ENCODE measurements at places on chromosomes 6 and 20.

DNA sequence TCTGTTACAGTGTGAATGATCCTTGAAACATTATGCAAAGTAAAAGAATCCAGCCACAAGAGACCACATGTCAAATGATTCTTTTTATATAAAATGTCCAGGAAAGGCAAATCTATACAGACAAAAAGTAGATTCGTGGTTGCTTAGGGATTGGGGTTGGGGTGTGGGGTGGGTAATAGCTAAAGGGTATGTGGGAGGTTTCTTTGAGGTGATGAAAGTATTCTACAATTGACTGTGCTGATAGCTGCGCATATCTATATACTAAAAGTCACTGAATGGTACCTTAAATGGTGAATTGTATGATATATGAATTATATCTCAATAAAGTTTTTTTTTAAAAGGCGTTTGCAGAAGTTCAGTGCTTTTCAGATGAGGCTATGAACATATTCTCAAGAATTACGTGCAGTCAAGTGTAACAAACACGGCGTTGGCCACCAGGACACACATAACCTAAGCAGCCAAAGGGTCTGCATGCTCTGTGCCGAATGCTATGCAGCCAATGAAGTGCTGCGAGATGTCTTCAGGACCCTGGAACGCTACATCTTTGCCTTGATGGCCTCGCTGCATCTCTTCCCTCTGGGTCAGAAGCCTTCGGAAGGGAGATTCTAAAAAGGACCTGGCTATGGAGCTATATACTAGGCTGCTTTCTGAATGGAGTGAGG is 96.9 kb downstream of the SCML4 start:
- no peak for DNase-seq

DNA sequence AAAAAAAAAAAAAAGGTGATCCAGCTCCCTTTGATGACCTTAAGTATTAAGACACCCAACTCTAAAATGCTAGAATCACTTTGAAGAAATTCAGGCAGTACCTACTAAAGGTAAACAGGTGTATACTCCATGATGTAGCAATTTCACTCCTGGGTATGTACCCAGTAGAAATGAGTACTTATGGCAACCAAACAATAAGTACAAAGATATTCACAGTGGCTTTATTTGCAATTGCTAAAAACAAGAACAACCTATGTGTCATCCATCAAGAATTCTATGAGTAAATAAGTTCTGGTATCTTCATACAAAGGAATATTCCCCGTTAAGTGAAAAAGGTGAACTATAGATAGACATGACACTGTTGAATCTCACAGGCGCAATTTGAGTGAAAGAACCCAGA is 29.4 kb downstream of the MDGA1 start:
- DNase-seq, result no peak

DNA sequence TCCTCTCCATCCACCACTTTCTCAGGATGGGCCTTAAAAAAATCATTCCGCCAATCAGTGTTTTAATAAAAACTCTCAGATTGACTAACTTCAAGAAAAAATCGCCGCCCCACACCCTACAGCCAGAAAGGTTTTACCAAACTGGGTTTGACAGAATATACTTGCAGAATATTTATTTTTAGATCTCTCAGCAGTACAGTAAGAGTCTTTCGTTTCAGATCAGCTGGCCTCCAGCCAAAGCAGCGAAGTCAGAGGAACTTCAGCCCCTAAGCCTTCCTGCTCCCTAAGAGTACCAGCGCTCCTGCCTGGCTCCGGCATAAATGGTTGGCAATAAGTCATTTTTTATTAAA is 24.7 kb downstream of the TBC1D7 start:
- peak; percentile 21 for DNase-seq

- DNase-seq, result no peak
Observed at GRCh38 chr20:38242848-38243708, 17.5 kb downstream of the KIAA1755 start.

DNA sequence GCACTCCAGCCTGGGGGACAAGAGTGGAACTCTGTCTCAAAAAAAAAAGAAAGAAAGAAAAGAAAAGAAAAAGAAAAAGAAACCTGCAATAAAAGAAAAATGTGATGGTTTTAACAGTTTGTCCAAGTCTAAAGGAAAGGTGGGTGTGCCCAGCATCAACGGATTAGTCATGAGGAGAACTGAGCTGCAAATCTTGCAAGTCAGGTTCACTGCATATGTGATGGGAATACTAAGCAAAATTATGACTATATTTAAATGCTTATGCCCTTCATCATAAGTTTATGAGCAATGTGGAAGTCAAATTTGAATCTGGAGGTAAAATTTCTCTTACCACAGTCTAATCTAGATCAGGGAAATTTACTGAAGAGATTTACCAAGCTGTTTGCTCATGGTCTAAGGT is 13.1 kb upstream of the CDK19 start:
- DNase-seq, result no peak

- DNase-seq, result no peak
Observed at GRCh38 chr6:139540276-139540675, 165.8 kb upstream of the CITED2 start.

GRCh38 chr6:41269166-41269565 is 17.3 kb downstream of the TREM1 start:
- DNase-seq, result no peak

DNA sequence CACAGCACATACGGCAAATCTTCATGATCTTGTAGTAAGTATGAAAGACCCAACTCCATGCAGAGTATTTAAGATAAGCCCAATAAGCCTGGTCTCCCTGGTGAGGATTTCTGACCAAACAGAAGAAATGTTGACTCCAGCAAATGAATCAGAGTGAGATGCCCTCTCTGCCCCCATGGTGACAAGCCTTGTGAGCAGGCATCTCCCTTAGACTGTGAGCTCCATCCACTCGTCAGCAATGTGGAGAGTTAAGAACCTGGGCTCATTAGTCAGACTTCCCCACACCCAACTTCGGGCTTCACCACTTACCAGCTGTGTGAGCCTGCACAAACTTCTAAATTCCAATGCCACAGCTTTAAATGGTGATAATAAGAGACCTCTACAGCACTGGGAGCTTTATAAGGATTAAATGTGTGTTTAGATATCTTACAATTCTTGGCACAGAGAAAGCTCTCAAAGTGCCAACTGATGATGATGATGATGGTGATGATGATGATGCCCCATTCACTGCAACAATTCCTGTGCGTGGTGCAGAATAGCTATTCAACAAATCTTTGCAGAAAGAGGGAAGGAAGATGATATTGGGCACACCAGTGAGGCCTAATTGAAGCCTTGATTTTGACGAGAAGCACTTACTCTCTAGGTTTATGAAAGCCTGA is 253.4 kb upstream of the TAB2 start:
- no peak for DNase-seq

DNA sequence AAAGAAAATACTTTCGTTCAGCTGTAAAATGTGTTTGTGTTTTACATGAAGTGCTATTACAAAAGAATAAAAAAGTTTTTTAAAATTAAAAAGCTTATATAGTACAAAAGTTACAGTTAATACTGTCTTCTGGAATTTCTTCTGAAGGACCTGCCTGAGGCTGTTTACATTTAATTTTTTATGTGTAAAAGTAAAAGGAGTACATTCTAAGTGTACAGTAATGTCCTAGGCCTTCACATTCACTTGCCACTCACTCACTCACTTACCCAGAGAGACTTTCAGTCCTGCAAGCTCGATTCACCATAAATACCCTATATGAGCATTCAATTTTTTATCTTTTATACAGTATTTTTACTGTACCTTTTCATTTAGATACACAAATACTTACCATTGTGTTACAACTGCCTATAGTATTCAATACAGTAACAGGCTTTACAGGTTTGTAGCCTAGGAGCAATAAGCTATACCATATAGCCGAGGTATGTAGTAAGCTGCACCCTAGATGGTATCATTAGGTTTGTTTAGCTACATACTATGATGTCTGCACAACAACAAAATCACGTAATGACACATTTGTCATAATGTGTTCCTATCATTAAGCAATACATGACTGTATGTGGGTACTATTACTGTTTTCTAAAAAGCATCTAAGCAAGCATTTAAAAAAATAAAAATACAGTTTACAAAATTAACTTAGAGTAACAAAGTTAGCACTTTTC is 33.0 kb downstream of the RNF146 start:
- DNase-seq, result no peak

DNA sequence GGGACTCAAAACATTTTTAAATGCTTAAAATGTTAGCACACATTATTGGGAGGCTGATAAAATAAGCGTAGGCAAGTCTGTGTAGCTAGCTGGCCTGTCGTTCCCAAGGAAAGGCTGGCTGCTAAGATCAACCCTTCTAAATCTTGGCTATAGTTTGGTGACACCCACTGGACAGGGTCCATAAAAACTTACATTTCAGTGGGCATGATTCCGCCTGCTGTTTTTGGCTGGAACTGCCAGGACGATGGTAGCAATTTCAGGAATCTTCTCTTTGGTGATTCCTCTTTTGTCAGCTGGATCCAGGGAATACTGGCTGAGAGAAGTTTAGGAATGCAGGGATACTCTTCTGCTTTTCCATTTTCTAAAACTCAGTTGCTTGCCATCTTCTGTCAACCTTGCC is 162.2 kb downstream of the NKAIN2 start:
- DNase-seq, result no peak

GRCh38 chr6:38216451-38216850 is 396.9 kb downstream of the ZFAND3 start:
- DNase-seq, result no peak

GRCh38 chr6:42963855-42964605 is 3.5 kb downstream of the GNMT start:
- no peak for DNase-seq

GRCh38 chr6:157184202-157185015 is 138.9 kb downstream of the TMEM242 start:
- DNase-seq, result peak; percentile 51

GRCh38 chr20:62156592-62157386 is 13.2 kb downstream of the SS18L1 start:
- peak; percentile 71 for DNase-seq

GRCh38 chr6:167229586-167229985 is 61.5 kb upstream of the UNC93A start:
- DNase-seq, result no peak

GRCh38 chr6:101758368-101758767 is 364.9 kb downstream of the GRIK2 start:
- no peak for DNase-seq

GRCh38 chr6:129638055-129638684 is 71.8 kb downstream of the ARHGAP18 start:
- no peak for DNase-seq

DNA sequence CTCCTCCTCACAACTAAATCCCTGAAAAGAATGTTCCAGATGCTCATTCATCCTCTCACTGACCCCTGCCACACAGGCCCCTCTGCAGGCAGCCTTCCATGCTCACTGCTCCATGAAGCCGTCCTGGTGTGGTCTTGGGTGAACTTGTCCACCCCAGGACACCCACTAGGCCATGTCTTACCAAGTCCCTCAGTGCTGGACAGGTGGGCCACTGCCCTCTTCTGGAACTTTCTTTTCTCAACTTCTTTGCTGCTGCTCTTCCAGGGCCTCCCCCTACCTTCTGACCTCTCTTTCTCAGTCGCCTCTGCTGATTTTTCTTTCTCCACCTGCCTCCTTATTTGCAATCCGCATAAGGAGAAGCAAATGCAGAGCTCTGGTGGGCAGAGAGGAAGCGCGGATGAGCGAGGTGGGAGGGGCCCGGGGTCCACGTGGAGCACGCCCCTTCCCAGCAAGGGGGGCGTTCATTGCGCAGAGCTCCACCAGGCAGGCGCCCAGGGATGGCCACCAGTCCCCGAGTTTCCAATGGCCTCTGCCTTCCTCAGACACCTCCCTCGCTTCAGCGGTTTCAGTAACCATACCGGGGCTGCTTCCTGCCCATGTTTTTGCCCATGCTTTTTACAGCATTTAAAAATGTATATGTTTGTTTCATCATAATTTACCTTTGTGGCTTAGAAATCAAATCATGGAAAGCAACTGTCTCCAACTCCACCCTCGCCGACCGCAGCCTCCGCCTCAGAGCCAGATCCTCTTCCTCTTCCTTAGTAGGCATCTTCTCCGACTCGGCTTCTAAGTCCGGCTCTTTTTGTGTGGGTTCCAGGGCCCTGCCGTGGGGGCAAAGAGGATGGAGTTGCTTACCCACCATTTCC is 129.6 kb downstream of the ZDHHC14 start:
- no peak for DNase-seq

DNA sequence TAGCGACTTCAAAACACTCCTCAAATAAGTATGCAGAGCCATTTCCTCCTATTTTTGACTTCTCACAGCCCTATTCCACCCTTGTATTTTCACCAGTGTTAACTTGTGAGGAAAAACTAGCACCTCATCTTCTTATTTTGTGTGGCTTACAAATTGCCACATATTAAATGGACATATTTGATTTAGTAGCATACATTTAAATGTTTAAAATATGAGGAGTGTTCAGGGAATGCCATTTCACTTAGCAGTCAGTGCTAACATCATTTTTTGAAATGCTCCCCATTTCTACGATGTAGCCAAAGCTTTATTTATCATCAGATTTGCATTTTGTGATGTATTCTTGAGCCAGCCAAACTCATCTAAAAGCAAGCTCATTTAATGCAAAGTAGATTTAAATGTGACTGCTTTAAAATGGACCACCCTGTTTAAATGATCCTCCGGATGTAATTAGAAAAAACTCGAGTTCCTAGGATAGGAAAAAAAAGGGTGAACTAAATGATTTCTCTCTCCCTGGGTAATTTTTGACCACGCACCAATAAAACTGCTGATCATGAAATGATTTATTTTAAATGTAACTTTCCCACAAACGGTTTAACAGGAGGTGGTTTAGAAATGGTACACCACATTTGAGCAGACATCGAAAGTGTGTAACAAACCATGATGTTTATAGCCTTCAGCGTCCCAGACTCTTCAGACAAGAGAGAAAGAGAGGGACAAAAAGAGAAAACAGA is 172.6 kb downstream of the CD83 start:
- DNase-seq, result no peak

DNA sequence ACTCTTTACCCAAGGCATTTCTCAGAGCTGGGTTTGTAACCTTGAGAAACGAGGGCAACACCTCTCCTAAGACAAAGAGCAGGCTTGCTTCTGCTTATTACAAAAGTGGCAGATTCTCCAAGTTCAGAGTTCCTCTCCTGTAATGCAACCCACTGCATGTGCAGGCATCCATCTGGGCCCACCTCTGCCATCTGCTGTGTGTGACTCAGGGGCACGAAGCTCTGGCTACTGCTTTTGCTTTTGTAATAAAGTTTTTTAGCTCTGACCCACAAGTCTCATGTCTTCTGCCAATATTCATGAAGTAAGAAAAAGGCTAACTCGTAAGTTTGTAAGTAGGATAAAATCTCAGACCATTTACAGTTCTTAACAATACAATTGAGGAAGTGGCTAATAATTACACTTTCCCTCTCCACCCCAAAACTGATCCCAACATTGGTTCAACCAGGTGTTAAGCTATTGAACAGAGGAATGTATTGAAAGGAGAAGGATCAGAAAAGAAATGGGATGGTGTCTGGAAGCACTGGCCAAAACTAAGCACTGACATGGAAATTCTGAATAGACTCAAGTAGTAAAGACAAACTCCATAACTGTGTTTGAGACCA is 51.7 kb upstream of the SMLR1 start:
- no peak for DNase-seq
